Stimulated activated CD8-positive, alpha-beta memory T cell treated with anti-CD3 and anti-CD28 coated beads, Interleukin-12 subunit alpha, Interleukin-12 subunit beta, amount 100 ng/mL, for 1 hour (primary cell): ENCODE measurements at places on chromosomes 2 and 18.

DNA sequence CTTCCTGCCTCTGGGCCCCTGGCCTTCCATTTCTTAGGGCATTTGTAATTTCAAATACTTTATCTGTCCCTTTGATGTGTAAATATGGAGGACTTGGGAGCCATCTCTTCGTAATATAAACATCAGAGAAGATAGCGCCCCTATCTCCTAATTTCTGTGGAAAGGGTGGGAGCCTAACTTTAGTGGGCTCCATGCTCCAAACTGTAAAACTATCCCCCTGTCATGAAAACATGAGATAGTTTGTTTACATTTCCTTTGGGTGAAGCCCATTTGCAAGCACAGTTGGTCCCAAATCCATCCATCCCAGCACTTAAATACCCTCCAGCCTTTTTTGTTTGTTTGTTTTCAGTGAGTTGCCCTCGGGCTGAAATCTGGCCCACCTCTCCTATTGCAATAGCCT lies 782.6 kb upstream of the FSHR start:
- DNase-seq: no peak

DNA sequence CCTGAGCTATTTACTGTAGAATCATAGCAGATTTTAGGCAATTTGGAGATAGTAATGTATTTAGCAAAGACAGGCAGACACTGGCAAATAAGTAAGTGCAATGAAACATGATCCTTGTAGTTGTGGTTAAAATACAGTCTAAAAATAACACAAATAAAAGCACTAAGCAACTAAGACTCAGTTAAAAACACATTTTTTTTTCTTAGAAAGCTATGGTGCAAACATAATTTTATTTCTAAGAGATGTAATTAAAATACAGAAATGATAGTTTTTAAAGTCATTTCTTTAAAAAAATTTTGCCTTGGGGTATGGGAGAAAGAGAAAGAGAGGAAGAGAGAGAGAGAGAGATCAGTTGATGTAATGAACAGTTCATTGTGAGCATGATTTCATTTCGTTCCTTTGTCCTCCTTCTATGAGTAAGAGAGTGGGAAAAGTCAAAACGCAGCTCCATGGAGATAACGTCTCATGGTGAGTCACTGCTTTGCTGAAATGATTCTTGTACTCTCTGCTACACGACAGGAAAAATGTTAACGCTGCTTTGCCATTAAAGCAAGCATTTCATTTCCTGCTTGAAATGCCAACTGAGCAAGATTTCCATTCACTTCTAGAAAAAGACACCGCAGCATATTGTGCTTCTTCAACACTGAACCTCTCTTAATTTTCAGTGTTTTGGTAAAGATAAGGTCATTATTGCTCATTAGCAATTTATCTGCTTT lies 61.3 kb upstream of the PGAP1 start:
- no peak for DNase-seq

- no peak for DNase-seq
Measured at GRCh38 chr2:9764153-9764778, 79.0 kb upstream of the TAF1B start.

DNA sequence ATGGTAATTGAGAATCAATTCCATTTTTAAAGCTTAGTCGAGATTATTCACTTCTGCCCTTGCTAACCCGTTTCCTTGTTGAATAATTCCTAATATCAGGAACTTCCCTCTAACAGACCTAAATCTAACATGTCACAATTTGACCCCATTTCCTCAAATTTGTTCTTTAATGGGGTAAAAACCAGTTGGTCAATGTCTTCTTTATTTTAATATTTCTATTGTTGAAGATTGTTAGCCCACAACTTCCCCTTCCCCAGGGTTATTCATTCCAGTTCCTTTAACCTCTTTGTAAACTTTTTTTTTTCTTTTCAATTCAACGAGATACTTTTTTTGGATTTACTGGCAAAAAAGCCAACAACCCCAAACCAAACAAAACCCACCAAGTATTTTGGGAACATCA lies 7.3 kb downstream of the TNFRSF11A start:
- DNase-seq: no peak

DNA sequence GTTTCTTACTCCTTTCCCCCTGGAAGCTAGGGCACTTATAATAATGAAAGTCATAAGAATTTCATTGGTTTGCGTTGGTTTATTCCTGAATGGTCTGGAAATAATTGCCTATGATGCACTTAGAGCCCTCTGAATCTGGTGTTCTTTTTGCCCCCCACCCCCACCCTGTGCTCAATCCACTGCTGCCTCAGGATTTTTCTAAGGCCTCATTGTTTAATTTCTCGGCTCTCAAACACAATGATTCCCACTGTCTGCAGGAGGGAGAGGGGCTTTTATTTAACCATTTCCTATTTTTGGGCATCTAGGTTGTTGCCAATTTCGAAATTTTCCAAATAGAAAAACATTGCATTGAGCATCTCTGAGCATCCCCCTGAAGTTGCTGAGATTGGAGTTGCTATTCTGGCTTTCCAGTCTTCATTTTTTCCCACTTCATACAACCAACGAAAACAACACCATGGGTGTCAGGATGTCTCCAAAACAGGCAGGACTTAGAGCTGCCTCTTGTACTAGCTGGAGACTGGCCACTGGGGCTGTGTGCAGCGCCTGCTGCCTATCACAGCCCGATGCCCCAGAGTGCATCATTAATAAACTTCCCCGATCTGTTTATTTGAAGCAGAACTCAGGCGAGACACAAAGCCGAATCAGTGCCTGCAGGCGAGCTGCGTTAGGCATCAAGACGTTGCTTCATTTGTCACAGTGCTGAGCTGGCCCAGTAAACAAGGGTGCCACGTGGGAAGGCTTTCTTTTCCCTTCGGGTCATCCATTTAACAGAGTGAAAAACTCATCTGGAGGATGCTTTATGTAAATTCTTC lies 1.8 kb upstream of the PCARE start:
- no peak for DNase-seq

- no peak for DNase-seq
Measured at GRCh38 chr2:240168546-240169361, 28.3 kb upstream of the OTOS start.

- no peak for DNase-seq
Measured at GRCh38 chr2:38474021-38474456, 97.0 kb upstream of the ATL2 start.

GRCh38 chr2:67489396-67489795 lies 92.3 kb downstream of the ETAA1 start:
- no peak for DNase-seq
